ENCODE measurements at places on chromosomes 4 and X.

DNA sequence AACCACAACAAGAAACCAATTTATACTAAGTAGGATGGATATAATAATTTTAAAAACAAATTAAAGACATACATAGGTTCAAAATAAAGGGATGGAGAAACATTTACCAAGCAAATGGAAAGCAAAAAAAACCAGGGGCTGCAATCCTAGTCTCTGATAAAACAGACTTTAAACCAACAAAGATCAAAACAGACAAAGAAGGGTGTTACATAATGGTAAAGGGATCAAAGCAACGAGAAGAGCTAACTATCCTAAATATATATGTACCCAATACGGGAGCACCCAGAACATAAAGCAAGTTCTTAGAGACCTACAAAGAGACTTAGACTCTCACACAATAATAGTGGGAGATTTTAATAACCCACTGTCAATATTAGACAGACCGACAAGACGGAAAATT is 66.6 kb downstream of the ATRX start:
- no peak for DNase-seq

DNA sequence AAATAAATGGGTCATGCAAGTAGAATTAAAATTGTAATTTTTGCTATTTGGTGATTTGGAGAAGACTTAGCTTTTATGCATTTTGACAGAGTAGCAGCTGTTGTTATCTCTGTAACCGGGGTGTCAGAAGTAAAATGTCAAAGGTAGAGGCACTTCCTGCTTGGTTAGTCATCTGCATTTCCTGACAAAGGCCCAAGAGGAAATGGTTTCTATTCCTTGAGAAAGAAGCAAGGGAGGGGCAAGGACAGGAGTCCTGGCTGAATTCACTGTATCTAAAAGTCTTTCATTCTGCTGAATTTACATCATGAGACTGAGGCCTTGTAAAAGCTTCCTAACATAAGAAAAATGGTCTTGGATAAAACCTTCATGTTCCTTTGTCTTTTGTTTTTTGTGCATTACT is 550.9 kb upstream of the BOD1L1 start:
- DNase-seq, result peak; percentile 7

GRCh38 chr4:79209081-79209480 is 116.8 kb downstream of the NAA11 start:
- no peak for DNase-seq

DNA sequence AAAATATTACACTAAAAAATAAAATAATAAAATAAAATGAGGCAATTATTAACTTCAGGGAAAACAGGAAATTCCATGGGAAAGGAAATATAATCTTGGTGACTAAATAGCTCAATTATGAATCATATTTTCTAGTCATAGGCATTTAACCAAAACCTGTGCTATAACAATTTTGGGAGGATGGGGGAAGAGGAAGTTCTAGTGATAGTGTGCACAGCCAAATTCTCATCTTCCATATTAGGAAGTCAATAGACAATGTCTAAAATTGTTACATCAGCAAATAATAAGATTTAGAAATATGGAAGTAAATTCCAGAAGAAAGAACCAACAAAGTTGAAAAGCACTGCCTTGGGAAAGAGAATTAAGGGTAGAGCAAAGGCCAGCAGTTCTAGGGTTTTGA is 2.8 kb downstream of the AWAT2 start:
- no peak for DNase-seq

GRCh38 chr4:166077782-166078181 is 204.7 kb downstream of the TLL1 start:
- DNase-seq, result no peak

DNA sequence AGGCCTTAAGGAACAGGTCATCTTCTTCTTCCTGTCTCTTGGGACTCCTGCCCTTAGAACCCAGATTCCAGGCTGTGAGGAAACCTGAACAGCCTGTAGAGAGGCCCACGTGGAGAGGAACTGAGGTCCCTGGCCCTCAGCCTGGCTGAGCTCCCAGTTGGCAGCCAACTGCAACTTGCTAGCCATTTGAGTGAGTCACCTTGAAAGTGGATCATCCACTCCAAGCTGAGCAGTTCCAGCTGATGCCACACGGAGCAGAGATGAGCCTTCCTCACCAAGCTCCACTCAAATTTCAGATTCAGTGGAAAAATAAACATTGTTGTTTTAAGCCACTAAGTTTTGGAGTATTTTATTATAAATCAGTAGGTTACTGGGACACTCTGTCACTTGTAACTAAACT is 392.5 kb downstream of the BCOR start:
- DNase-seq, result no peak

- no peak for DNase-seq
Measured at GRCh38 chrX:23451266-23451665, 116.6 kb downstream of the PTCHD1 start.

DNA sequence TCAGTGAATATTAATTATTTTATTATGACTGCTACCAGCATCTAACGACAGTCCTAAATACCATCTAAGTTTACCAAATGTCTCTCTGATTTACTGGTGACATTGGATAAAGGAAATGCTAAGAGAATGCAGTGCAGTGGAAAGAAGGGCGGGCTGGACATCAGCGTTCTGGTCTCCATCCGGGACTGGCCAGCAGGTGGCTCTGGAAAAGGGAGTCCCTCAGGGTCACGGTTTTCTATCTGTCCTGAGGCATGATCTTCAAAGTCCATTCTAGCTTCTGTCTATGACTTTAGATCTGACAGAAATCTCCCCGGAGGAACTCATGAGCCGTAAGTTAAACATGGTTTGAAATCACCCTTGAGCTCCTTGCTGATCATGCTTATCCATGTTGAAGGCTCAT is 3.3 kb downstream of the TRIM2 start:
- DNase-seq, result no peak

- DNase-seq, result no peak
Measured at GRCh38 chrX:86329174-86329573, 180.9 kb downstream of the DACH2 start.

DNA sequence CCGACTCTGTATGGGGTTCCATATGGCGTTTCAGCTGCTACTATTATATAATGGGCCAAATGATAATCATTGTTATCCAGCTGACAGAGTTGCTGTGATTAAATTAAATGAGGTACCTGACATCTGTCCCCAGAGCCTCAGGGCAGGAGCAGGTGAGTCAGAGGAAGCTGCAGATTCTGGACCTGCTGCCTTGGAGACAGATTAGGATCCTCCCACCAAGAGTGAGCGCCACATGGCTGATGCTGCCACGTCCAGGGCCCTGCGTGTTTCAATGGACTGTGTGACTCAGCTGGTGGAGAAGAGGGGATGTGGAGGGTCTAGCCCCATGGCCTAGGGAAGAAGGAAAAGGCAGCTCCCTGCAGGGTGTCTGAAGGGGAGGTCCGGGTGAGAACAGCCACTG is 28.3 kb upstream of the UXT start:
- no peak for DNase-seq

Measured in CD4-positive, alpha-beta T cell treated with Interleukin-10 for 1 hour (primary cell).